SK-N-DZ (cell line): ENCODE measurements at places on chromosomes 2 and 18.

- no peak for DNase-seq
Observed at GRCh38 chr2:129864719-129865118, 114.7 kb upstream of the RAB6C start.

DNA sequence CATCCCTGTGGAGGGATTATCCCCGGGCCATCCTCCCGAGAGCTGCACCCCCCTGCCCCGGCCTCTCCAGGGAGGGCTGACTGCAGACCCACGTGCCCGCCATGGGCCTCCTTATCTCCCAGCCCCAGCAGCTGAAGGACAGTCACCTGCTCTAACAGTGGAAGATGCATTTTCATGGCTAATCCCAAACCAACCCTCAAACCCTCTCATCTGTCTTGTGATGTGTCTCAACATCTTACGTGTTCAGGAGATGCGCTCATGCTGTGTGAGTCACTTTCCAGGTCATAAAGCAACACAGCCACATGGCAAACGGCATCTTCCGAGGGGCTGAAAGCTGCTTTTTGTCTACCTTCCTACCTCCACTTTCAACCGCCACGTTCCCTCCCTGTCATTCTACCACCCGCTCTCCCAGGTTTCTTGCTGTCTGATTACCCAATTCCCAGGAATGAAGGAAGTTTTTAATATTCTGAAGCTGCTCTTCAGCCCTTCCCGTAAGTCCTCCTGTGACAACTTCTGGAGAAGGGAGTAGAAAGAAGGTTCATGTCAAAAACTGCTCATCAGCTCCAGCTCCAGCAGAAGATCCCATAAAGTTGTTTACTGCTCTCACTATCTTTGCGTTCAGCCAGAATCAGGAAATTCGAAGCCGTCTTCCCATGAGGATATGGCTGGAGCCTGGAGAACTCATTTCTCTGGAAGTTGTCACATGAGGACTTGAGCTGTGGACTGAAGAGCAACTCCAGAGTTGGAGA, 54.5 kb downstream of the MBP start:
- DNase-seq = no peak

- no peak for DNase-seq
Observed at GRCh38 chr2:118231759-118232158, 143.5 kb downstream of the INSIG2 start.

DNA sequence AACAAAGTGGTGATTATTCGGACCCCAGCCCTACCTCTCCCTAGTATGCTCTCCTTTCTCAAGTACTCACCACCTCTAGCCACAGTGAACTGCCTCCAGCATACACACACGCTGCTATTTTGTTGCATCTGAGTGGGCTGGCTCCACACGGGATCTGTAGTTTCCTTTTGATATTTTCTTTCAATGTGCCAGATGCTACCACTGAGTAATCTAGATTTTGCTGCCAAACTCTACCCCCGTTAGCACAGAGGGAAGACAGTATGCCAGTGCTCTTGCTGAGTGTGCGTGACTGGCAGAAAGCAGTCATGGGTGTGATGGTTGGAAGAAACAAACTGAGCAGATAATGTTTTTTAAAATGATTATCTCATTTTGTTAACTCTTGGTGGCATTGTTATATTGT, 11.6 kb downstream of the CFLAR start:
- DNase-seq = no peak
